ENCODE measurements at places on chromosomes 6 and 20.

DNA sequence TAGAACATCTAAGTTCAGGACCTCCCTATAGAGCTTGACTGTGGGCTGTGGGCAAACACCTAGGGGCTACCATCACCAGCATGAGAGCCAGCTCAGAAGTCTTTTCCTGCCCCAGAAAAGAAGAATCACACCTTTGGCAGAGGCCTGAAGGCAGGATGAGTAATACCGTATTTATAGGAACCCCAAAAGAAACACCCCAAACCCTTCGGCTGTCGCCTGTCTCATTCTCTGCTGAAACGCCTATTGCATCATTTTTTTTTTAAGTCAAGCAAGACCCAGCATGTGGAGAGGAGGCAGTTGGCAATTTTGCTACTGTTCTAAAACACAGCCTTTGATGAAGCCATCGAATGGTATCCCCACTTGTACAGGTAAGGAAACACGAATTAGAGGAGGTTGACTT lies 436.4 kb downstream of the TFAP2A start:
- no peak for DNase-seq

GRCh38 chr6:19712012-19712688 lies 125.0 kb upstream of the ID4 start:
- no peak for DNase-seq

DNA sequence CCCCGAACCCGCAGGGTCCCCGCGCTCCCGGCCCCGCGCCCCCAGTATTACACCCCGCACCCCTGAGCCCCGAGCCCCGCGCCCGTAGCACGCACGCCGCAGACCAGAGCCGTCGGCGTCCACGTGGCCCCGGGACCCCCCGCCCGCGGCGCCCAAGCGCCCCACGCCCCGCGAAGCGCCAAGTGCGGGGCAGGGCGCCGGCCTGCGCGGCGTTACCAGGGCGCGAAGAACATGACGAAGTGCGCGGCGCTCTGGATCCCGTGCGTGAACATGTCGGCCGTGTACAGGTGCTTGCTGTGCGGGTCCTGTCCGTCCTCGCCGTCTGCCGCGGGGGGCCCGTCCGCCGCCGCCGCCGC lies 312 bp downstream of the TXNDC5 start:
- DNase-seq: no peak

- DNase-seq: no peak
Observed at GRCh38 chr6:148293181-148293995, 49.2 kb upstream of the SASH1 start.

GRCh38 chr6:47106216-47106615 lies 64.1 kb upstream of the ADGRF1 start:
- DNase-seq: no peak

DNA sequence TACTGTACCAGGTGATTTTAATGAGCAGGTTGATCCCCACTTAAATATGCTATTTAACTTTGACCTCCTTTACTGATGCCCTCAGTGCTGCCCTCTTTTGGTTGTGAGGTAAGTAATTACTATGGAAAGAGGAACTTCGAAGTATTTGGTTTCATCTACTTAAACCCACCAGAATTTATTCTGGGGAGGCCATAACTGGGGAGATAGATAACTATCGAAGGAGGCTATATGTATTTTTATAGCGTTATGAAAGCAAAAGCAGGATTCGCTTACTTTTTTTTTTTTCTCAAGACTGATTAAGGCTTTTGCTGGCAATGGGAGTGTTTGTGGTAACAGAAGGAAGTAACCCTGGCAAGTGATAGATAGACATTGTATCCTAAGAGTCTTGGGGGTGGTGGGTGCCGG lies 168.9 kb upstream of the CENPW start:
- DNase-seq: peak; percentile 63

- no peak for DNase-seq
Observed at GRCh38 chr6:90227673-90228072, 69.0 kb downstream of the BACH2 start.

- no peak for DNase-seq
Observed at GRCh38 chr6:34036357-34037069, 109.4 kb downstream of the GRM4 start.

GRCh38 chr6:69423785-69424184 lies 373.0 kb downstream of the LMBRD1 start:
- no peak for DNase-seq
